Tibial nerve (tissue), 4 donors: ENCODE measurements at places on chromosomes 7 and 10. TPM values are rescaled to one million over a fixed set of nuclear protein-coding genes. Genes with fewer than 3 reads are reported as not detected.

- H3K4me3 ChIP-seq, result no peak overlapping the region
- no peaks in the 10 kb centered on the region for H3K27me3 ChIP-seq
- H3K4me1 ChIP-seq, result peaks cover 17% of the 10 kb centered on the region
- peaks cover 7% of the 10 kb centered on the region for H3K36me3 ChIP-seq
These were observed 35.9 kb upstream of the AP5Z1 start for GRCh38 chr7:4739528-4739992.

A1CF gene
- total RNA-seq, result not detected

- no peak overlapping the region for H3K4me3 ChIP-seq
- no peaks in the 10 kb centered on the region for H3K4me1 ChIP-seq
- H3K27ac ChIP-seq, result no peak overlapping the region
- no peaks in the 10 kb centered on the region for H3K27me3 ChIP-seq
- H3K36me3 ChIP-seq, result no peaks in the 10 kb centered on the region
These were observed 109.2 kb downstream of the DPY19L1 start for GRCh38 chr7:34928052-34928451.

- no peaks in the 10 kb centered on the region for H3K36me3 ChIP-seq
- H3K4me1 ChIP-seq, result no peaks in the 10 kb centered on the region
- no peak for DNase-seq
- no peak overlapping the region for H3K4me3 ChIP-seq
- no peaks in the 10 kb centered on the region for H3K27me3 ChIP-seq
- H3K27ac ChIP-seq, result no peak overlapping the region
These were observed 46.5 kb downstream of the INPP5A start for GRCh38 chr10:132584081-132584480.

GRCh38 chr10:5600908-5601307 lies 65.5 kb downstream of the ASB13 start:
- no peaks in the 10 kb centered on the region for H3K36me3 ChIP-seq
- no peak overlapping the region for H3K27ac ChIP-seq
- peaks cover 3% of the 10 kb centered on the region for H3K4me1 ChIP-seq
- H3K4me3 ChIP-seq, result no peak overlapping the region

GRCh38 chr7:149690688-149691446 lies 82.5 kb downstream of the ZNF467 start:
- H3K27ac ChIP-seq, result no peak overlapping the region
- H3K4me1 ChIP-seq, result no peaks in the 10 kb centered on the region
- DNase-seq, result peak; percentile 41
- H3K4me3 ChIP-seq, result no peak overlapping the region
- peaks cover 42% of the 10 kb centered on the region for H3K27me3 ChIP-seq

TNPO3 gene
- total RNA-seq, result 36.9 TPM
